ENCODE measurements at places on chromosomes 6 and 20.

- DNase-seq, result no peak
These were observed 4.2 kb downstream of the PSMF1 start for GRCh38 chr20:1122388-1123315.

DNA sequence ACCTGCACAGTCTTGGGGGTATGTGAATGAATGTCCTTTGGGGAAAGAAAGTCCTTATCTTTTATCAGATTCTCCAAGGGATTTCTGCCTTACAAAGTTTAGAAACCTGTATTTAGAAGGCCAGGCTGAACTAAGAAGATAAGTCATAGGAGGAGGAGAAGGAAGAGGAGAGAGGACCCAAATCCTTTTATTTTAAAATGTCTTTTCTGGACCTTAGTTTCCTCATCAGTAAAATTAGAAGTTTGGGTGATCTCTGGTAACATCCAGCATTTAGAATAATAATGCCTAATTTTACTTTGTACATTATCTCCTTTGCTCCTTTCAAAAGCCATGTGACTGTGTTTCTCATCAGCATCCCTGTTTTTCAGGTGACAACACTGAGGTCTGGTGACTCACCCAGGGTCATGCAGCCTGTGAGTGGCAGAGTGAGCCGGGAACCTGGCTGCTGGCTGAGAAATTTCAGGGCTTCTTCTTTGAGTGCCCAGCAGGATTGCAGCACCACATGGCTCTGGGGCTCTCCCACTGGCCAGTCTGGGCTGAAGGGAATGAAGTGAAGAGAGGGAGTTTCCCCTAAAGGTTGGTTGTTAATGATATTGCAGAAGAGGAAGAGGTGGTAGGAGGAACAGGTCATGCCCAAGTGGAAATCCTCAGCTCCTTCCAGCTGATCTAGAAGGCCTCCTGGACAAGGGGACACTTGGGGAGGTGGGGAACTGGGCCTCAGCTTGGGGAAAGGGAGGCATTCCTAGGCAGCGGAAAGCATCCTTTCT lies 34.0 kb downstream of the VEGFA start:
- DNase-seq, result no peak

DNA sequence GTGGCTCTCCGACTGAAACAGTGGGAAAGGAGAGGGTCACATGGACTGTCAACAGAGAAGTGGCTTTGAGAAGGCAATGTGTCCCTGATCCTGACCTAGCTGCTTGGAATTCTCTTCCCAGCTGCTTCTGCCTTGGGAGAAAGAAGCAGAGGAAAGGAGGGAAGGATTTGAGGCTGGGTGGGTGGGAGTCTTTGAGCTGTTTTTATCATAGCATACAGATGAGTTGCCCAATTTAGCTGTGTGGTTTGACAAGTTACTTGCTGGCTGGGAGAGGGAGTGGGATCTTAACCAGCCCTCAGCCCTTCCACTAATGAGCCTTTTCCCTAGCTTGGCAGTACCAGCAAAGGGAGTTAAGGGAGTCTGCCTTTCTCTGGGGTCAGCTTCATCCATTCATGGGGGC lies 51.1 kb upstream of the MYL9 start:
- no peak for DNase-seq

DNA sequence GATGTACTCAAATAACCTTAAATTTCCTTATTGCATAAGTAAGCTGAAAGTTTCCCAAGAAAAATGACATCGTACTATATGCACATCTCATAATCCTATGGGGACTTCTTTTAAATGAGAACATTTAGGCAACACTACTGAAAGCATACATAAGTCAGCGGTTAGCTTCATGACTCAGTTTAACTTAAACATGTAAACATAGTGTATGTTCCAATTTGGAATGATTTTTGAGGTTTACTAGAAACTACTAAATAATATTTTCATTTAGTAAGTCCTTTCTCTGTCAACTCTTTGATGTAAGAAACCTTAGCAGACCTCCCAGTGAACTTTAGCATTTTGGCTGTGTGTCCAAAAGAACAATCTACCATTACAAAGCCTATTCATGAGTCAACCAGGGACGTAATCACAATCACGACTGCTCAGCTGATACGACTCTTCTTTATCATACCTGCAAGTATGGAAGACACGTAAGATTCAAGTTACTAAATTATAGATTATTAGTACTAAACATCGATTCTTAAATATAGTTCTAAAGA lies 19.3 kb downstream of the HIVEP2 start:
- no peak for DNase-seq

GRCh38 chr20:23623666-23624323 lies 14.0 kb downstream of the CST3 start:
- no peak for DNase-seq

DNA sequence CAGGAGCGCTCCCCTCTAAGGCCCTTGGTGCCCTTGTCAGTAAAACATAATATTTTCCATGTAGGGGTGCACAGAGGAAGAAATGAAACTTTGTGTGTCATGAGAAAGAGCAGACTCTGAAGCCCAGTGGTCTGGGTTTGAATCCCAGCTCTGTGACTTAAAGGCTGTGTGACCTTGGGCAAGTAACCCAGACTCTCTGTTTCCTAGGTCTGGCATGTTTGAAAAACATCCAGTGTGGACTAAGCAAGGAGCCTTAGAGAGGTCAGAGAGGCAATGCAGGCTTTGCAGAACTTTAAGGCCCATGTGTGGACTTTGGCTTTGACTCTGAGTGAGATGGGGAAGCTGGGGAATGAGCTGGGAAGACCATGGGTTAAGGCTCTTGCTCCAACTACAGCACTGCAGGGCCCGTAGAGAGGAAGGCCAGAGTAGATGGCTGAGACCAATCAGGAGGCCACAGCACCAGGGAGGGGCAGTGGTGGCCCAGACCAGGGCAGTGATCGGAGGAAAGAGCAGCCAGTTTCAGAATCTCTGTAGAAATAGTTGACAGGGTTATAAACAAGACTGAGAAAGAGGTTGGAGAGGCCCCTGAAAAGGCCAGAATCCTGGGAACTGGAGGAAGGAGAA lies 18.2 kb downstream of the ADA start:
- no peak for DNase-seq
